NCI-H2029 (cell line): ENCODE measurements at places on chromosomes 13 and 19.

- DNase-seq = no peak
Observed at GRCh38 chr13:75761369-75761768, 125.2 kb downstream of the LMO7 start.

DNA sequence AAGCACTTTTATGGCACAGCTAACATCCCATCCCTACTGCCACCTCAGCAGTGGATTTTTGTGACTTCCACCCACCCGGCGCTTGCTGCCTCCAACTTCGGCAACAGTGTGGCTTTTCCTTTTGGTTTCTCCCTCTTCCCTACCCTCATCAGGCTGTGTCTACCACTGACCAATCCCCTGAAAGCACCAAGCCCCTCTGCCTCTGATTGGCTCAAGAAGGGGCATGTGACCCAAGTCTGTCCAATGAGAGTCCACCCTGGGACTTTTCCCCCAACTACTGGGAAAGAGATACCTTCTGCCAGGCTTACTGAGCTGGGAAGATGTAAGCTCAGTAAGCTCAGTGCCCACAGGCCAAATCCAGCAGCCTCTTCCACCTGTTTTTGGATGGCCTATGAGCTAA, 5.8 kb downstream of the SMIM7 start:
- DNase-seq = no peak

GRCh38 chr13:32175307-32175706, 139.9 kb downstream of the ZAR1L start:
- no peak for DNase-seq

- no peak for DNase-seq
Observed at GRCh38 chr13:72586518-72586917, 140.9 kb downstream of the MZT1 start.

GRCh38 chr19:50968716-50969412, 527 bp downstream of the KLK6 start:
- no peak for DNase-seq

GRCh38 chr13:48630291-48630690, 23.4 kb upstream of the CYSLTR2 start:
- no peak for DNase-seq

DNA sequence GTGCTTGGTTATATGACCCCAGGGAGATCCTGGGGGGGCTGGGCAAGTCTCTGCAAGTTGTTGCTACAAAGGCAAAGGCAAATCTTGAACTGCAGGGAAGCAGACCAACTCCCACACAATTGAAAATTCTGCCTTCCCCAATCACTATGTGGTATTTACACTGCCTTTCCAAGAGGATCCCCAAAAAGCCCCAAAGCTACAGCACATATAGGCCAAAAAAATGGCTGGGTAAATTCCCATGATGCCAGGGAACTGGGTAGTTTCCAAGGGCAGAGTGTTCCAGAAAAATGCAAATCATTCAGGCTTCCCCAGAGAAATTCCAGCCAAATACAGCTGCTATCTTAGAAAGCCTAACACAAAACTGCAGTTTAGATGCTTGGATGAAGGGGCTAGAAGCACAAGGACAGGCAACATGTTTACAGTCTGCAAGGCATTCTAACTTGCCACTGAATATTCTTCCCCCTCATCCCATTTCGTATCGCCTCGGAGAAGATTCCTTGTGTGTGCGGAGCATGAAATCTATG, 6.2 kb downstream of the FOXO1 start:
- no peak for DNase-seq

DNA sequence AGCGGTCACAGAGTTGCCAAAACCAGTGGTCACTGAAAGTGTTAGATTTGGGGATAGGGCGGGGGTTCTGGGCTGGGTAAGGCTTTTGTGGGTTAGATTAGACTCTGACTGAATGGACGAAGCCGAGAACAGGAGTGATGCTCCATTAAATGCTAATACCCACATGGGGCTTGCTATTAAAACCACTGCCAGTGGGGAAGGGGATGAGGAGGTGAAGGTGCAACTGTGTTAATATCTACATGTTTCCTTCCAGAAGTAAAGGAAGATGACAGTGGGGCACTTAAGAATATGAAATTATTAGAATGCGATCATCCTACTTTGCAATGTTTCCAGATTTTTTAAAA, 573 bp upstream of the ZNF614 start:
- no peak for DNase-seq

DNA sequence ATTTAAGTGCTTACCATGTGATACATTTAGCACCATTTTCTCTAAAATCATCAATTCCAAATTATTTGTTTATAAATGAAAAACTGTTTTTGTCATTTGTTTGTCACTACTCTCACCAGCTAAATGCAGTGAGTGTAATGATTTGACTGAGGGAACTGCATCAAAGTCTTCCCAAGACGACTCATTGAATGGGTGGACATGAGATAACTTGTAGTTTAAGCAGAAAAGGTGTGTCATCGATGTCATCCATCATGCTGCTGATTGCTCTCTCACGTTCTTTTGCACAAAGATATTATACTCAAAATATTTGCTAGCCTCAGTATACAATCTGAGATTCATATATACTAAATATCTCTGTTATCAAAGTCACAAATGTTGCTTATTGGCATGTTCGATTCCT, 366.5 kb downstream of the IRS2 start:
- DNase-seq = no peak

- no peak for DNase-seq
Observed at GRCh38 chr19:21092109-21092508, 10.1 kb downstream of the ZNF714 start.

- DNase-seq = peak; percentile 75
Observed at GRCh38 chr13:23558675-23559536, 11.3 kb upstream of the TNFRSF19 start.

- no peak for DNase-seq
Observed at GRCh38 chr13:48994706-48995105, 19.0 kb downstream of the FNDC3A start.

DNA sequence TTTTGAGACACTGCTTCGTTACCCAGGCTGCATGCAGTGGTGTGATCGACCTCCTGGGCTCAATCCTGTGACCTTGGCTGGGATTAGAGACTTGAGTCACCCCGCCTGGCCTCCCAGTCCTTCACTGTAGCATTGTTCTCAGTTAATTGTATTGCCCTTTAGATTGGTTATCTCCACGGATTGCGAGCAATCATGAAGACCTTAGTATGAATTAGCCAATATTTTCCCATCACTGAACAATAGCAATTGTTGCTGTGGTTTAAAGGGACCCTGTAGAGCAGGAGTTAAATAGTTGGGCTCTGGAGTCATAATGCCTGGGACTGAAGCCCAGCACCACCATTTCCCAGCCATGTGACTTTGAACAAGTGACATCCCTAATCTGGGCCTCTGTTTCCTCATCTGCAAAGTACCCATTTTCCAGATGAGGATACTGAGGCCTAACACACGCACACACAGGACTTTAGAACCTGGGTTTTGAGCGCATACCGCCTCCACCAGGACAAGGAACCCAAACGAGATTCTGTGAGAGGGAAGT, 8.4 kb downstream of the PPP1R14A start:
- no peak for DNase-seq

DNA sequence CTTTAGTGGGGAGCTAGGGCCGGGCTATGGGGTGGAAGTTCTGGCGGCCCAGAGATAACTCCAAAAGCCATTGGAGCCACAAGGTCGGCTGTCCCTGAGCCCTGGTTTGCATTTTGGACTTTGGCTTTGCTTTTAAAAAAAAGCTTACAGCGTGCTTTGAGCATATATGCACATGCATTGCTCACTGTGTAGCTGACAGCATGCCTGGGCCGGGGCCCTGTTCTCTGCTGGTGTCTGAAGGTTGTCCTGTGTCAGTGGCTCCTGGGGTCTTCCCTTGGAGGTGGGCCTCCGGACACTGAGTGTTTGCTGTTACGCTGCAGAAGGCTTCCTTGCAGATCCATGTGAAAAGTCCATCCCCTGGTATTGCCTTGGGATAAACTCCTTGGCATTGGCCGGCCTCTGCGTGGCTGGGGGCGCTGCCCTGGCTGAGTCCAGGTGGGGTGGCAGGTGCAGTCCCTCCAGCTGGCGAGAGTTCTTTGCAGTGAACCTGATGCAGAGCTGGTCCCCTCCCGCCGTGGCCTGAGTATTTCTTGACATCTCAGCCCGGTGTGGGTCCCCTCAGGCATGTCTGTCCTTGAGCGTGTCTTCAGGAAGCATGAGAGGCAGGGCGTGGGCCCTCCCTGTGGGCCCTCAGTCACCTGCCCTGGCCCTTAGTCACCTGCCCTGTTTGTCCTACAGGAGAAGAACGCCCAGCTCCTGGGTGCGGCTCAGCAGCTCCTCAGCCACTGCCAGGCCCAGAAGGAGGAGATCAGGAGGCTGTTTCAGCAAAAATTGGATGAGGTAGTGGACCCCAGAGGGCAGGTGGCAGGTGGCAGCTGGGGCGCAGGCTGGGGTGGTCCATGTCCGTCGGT, 23.0 kb downstream of the PLEKHJ1 start:
- DNase-seq = no peak

GRCh38 chr19:45177817-45178261, at the start of gene TRAPPC6A:
Gene TRAPPC6A, minus strand, starts transcription at chr19:45178237. Its CDS starts 19 bp downstream, at chr19:45178218.
- DNase-seq = peak; percentile 39

GRCh38 chr19:13207846-13208671, 57.8 kb downstream of the IER2 start:
- DNase-seq = no peak

DNA sequence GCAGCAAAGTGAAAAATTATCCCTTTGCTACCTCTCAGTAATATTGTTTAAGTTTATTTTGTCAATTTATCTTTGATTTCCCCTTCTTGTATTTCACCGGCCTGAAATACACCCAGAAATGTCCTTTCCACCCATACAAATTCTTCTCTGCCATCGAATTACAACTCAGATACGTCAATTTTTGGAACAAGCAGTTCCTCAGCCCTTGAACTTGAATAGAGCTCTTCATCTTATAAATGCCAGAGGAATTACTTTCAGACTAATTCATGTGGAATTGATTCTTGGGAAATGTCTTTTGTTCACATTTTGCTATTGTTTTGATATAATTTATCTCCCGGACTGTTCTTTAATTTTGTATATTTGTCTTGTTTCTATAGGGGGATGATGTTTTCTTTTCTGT, 1359.3 kb upstream of the MIR17HG start:
- DNase-seq = no peak

- DNase-seq = no peak
Observed at GRCh38 chr13:29452773-29453616, 142.5 kb downstream of the SLC7A1 start.

DNA sequence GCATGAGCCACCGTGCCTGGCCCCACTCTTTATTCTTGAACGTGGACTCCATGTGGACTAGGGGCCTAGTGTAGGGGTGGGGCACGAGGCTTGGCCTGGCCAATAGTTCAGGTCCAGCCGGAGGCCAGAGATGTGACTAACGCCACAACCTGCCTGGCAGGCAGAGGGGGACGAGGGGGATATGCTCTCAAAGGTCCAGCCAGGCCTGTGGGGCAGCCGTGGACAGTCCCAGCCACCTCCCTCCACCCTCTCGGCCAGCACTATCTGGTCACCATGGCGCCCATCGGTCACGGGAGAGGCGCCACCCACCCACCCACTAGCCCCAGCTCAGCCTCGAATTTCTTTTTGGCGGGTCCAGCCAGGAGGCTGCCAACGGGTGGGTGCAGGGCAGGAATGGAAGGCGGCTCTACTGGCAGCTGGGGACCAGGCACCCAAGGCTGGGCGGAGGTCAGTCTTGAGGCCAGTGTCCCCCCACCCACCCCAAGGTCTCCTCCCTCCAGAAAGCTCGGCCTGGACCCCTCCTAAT, 2.2 kb upstream of the CERS1 start:
- DNase-seq = no peak

DNA sequence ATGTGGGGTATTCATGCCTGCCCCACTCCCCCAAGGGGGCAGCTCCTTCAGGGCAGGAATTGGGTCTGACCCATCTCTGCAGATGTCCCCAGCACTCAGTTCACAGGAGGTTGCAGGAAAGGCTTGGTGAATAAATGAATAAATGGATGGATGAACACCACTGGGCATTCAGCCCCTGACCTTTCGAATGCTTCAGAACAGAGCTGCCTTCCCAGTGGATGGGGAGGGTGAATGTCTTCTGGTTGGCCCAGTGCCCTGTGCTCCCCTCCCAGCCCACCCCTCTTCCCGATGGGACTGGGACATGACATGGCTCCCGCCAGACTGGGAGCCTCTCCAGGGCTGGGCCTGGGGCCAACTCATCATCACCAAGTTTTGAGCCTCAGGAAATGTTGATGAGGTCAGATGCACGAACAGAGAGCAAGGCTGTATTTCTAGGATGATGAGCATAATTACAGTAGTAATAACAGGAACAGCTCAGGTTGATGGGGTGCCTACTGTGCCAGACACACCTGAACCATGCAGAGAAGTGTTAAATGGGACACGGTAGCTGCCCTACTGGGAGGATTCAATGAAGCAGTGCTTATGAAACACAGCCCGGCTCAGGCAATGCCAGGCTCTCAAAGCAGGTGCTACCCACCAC, 25.7 kb downstream of the VRK3 start:
- DNase-seq = no peak

DNA sequence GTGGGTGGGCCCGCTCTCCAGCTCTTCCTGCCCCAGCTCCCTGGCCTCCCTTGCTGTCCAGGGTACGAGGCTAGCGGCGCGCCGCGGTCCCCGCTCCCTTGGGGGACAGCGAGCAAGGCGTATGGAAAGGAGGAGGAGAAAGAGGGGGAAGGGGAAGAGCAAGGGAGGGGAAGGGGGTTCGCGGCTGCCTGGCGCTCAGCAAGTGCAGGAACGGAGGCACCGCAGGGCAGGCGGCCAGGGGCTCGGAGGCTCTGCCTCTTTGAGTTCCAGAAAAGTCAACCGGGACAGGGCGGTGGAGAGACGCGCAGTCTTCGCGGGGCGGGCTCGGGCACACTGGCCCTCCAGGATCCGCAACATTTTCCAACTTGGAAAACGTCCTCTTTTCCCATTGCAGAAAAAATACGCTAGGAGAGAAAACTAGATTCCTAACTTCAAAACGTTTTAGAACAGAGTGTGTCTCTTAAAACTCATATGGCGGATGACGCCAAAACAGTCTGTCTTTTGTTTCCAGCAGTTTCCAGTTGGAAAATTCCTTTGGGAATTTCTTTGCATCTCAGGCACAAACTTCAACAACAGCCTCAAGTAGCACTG, 23.1 kb upstream of the TNFRSF19 start:
- no peak for DNase-seq

DNA sequence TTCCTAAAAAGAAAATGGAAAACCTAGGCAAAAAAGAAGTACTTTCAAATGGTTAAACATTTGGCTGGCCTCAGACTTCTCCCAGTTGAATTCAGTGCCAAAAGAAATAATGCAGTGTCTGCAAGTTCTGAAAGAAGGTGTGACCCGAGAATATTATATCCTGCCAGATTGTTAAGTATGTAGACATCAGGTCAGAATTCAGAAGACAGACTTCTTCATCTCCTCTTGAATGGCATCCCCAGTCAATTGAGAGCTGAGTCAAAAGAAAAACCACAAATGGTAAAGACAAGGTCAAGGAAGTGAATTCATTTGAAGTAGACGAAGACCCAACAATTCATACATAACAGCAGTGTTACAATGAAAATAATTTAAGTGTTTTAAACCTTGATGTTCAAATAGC, 194.5 kb downstream of the NBEA start:
- no peak for DNase-seq
